ENCODE measurements at places on chromosomes 11 and 22.

- no peak for DNase-seq
- peaks cover 60% of the 10 kb centered on the region for H3K27me3 ChIP-seq
- peak within 1 kb of the TSS; percentile 49 for H3K4me3 ChIP-seq
- H3K4me1 ChIP-seq, result peaks cover 29% of the 10 kb centered on the region
- H3K36me3 ChIP-seq, result peaks cover 41% of the 10 kb centered on the region
- H3K27ac ChIP-seq, result no peak within 1 kb of the TSS
These were observed at the start of gene TMEM132A for GRCh38 chr11:60924110-60924905. Gene TMEM132A, plus strand, starts transcription at chr11:60924460. Its CDS starts 174 bp downstream, at chr11:60924634.

DNA sequence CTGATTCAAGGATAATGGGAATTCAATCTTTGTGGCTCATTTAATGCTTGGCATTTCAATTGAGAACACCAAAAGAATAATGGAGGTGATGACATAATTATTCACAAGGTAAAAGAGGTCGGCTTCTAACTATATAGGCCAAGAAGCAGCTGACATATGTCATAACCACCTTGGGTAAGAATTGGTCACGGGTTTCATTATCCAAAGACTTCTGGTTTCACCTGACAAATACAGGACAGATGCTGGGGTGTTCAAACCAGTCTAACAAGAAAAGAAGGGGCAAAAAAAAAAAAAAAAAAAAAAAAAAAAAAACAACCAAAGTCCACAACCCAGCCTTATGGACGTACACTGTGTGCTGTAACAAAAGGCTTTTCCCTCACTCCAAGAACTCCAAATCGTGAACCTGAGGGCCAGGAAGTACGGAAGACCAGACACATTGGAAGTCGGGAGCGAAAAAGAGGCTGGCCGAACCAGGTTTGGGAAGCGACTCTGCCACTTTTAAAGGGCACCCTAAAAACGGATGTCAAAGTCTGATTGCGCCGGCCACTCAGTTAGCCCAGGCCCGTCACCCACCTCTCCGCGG lies 385 bp downstream of the HARBI1 start:
- H3K27me3 ChIP-seq, result no peaks in the 10 kb centered on the region
- peaks cover 14% of the 10 kb centered on the region for H3K4me1 ChIP-seq
- peak overlapping the region; percentile 78 for H3K27ac ChIP-seq
- H3K36me3 ChIP-seq, result peaks cover 8% of the 10 kb centered on the region

GRCh38 chr11:108032800-108033199 lies 24.1 kb downstream of the CUL5 start:
- no peak overlapping the region for H3K27ac ChIP-seq
- H3K27me3 ChIP-seq, result no peaks in the 10 kb centered on the region
- H3K4me1 ChIP-seq, result no peaks in the 10 kb centered on the region
- DNase-seq, result no peak
- no peak overlapping the region for H3K4me3 ChIP-seq

GRCh38 chr11:113645593-113646349 lies 60.3 kb downstream of the TMPRSS5 start:
- no peak for DNase-seq
- H3K27ac ChIP-seq, result no peak overlapping the region
- H3K4me3 ChIP-seq, result no peak overlapping the region

DNA sequence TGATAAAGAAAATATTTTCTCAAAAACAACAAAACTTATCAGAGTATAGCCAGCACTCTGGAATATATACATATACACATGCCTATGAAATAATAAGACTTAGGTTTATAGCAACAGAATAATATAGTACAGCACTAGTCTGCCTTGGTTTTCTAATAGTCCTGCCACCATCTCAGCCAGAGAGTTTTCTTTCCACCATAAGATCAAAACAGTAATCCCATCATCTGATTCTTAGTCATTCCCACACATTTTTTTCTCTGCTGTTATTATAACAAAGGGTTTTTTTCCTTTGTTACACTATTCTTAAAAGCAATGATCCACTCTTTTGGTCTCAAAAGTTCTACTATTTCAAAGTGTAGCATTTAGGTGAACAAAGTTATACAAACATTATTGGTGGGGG lies 15.1 kb downstream of the MTMR2 start:
- H3K4me1 ChIP-seq, result no peaks in the 10 kb centered on the region
- no peak for DNase-seq
- H3K27me3 ChIP-seq, result no peaks in the 10 kb centered on the region
- H3K36me3 ChIP-seq, result no peaks in the 10 kb centered on the region

DNA sequence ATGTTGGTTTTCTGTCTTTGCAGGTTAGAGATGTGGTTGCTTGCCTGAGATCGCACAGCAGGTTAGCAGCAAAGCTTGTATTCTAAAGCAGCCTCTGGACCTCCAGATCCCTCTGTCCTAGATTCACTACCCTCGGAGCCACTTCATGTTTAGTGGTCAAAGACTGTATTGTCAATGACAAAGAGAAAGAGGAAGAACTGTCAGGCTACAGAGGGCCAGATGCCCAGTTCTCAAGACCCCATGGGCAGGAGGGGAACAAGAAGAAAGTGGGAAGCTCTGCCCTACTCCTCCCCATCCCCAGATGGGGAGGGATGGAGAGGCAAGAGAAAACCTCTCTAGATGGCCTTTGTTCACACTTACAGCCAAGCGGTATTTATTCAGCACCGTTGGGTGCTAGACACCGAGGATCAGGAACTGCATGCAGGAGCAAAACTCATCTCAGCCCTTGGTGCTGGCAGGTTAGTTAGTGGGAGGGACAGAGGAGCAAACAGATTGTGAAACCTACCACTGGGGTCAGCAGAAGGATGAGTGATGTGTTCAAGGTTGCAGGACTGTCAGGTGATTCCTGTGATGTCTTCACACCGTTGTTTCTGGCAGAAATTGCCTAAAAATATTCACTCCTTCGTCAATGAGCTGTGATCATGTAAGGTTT lies 38.3 kb upstream of the PTPRJ start:
- H3K27me3 ChIP-seq, result no peaks in the 10 kb centered on the region
- H3K4me3 ChIP-seq, result no peak overlapping the region
- DNase-seq, result no peak
- no peaks in the 10 kb centered on the region for H3K36me3 ChIP-seq
- peaks cover under 1% of the 10 kb centered on the region for H3K4me1 ChIP-seq

GRCh38 chr11:4605057-4605456 lies 3.0 kb downstream of the TRIM68 start:
- peaks cover 21% of the 10 kb centered on the region for H3K36me3 ChIP-seq
- no peak overlapping the region for H3K27ac ChIP-seq
- peaks cover 7% of the 10 kb centered on the region for H3K4me1 ChIP-seq
- DNase-seq, result no peak

DNA sequence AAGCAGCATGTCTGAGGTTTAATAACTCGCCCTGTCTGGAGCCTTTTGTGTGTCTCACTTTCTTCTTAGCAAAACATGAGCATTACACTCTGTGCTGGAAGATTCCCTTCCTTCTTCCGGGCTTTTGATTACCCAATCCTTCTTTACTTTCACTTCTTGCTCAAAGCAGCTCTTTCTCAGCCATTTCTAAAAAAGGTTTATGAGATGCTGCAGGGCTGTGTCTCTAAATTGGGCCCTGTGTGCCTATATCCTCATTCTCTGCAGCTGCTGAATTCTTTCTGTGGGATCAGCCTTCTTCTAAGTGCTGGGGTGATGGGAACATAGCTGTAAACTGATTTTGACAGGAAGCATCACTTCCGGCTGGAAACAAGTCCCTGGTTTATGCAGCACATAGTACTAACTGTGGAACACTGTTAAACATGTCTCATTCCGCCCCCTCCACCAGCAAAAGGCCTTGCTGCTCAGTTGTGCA lies 71.8 kb downstream of the PIWIL4 start:
- DNase-seq, result no peak
- peak overlapping the region; percentile 53 for H3K27ac ChIP-seq
- no peaks in the 10 kb centered on the region for H3K36me3 ChIP-seq
- peaks cover 25% of the 10 kb centered on the region for H3K4me1 ChIP-seq
- no peaks in the 10 kb centered on the region for H3K27me3 ChIP-seq

DNA sequence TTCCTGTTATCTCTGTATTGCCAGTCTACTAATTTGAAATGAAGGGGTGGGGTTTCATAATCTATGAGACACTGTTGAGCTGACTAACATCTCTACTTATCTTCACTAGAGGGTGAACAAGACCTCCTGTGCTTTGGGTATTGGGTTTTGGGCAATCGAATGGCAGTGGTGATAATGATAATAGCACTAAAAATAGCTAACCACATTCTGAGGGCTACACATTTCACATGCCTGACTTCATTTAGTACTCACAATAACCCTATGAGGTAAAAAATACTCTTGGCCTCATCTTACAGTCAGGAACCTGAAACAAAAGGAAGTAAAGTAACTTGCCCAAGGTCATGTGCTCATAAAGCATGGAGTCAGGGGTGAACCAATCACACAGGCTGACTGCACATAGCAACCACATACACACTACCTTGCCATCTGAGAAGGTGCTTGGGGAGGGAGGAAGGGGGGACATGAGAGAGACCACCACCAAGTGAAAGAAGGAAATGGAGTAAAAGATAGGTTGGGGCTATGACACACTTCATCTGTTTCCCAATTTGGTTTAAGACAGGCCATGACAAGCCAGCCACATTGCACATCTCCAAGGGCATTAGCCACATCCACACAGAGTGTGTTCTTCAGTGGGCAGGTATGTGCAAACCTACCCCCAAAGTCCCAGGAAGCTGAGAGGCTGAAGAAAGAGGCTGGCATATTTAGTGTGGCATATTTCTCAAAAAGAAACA lies 387.6 kb upstream of the DDI1 start:
- no peak overlapping the region for H3K27ac ChIP-seq
- H3K4me1 ChIP-seq, result no peaks in the 10 kb centered on the region
- no peaks in the 10 kb centered on the region for H3K36me3 ChIP-seq
- H3K27me3 ChIP-seq, result no peaks in the 10 kb centered on the region
- DNase-seq, result no peak

GRCh38 chr11:77063407-77063806 lies 3.4 kb upstream of the CAPN5 start:
- no peak overlapping the region for H3K4me3 ChIP-seq
- no peak overlapping the region for H3K27ac ChIP-seq
- DNase-seq, result no peak
- no peaks in the 10 kb centered on the region for H3K27me3 ChIP-seq

GRCh38 chr22:35915477-35916013 lies 113.1 kb downstream of the RBFOX2 start:
- H3K36me3 ChIP-seq, result no peaks in the 10 kb centered on the region
- DNase-seq, result no peak
- H3K27ac ChIP-seq, result no peak overlapping the region
- H3K4me3 ChIP-seq, result no peak overlapping the region

DNA sequence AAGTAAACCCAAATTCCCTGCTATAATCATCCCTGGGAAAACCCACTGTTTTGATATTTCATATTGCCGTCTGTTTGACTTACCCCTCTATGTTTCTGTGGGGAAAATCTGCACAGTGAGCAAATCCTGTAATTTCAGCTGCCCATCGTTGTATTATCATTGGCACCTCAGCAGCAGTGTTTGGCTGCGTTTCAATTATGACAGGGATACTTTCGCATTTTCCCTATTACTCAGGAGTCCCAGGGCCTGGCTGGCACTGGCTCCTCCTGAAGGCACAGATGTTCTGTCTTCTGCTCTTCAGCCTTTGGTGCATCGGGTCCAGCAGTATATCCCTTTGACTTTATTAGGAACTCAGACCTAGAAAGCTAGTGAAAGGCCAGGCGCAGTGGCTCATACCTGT lies 12.2 kb upstream of the MMP12 start:
- no peaks in the 10 kb centered on the region for H3K27me3 ChIP-seq
- H3K4me1 ChIP-seq, result no peaks in the 10 kb centered on the region
- H3K4me3 ChIP-seq, result no peak overlapping the region
- H3K36me3 ChIP-seq, result no peaks in the 10 kb centered on the region
- H3K27ac ChIP-seq, result no peak overlapping the region

DNA sequence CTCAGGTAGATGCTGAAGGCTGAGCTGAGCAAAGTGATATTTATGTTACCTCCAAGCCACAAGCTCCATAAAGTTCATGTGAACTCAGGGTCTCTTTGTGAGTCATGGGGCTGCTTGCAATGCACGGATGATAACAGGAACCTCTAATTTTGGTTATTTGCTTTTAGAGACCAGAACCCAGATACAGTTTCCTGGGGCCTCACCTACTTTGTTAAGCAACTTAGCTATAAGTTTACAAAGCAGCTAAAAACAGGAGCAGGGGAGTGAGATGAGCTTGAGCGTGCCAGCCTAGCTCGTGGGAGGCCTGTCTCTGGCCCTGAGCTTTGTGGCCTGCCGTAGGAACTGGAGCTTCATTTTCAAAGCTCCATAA lies 29.2 kb downstream of the SREBF2 start:
- peak overlapping the region; percentile 87 for H3K27ac ChIP-seq
- no peaks in the 10 kb centered on the region for H3K4me1 ChIP-seq
- no peaks in the 10 kb centered on the region for H3K27me3 ChIP-seq
- peaks cover 20% of the 10 kb centered on the region for H3K36me3 ChIP-seq
- H3K4me3 ChIP-seq, result no peak overlapping the region

- no peaks in the 10 kb centered on the region for H3K36me3 ChIP-seq
- no peak overlapping the region for H3K27ac ChIP-seq
- H3K4me3 ChIP-seq, result no peak overlapping the region
- H3K4me1 ChIP-seq, result no peaks in the 10 kb centered on the region
These were observed 178.2 kb upstream of the CCDC90B start for GRCh38 chr11:83464160-83464944.

- no peaks in the 10 kb centered on the region for H3K36me3 ChIP-seq
- H3K27me3 ChIP-seq, result peaks cover 8% of the 10 kb centered on the region
- no peak overlapping the region for H3K27ac ChIP-seq
- no peak for DNase-seq
- H3K4me1 ChIP-seq, result no peaks in the 10 kb centered on the region
- no peak overlapping the region for H3K4me3 ChIP-seq
These were observed 606.0 kb downstream of the BUD13 start for GRCh38 chr11:116166573-116167465.

- H3K4me1 ChIP-seq, result no peaks in the 10 kb centered on the region
- no peak for DNase-seq
- no peaks in the 10 kb centered on the region for H3K36me3 ChIP-seq
- H3K27ac ChIP-seq, result no peak overlapping the region
- no peak overlapping the region for H3K4me3 ChIP-seq
These were observed 18.3 kb downstream of the ANKK1 start for GRCh38 chr11:113405724-113406478.

DNA sequence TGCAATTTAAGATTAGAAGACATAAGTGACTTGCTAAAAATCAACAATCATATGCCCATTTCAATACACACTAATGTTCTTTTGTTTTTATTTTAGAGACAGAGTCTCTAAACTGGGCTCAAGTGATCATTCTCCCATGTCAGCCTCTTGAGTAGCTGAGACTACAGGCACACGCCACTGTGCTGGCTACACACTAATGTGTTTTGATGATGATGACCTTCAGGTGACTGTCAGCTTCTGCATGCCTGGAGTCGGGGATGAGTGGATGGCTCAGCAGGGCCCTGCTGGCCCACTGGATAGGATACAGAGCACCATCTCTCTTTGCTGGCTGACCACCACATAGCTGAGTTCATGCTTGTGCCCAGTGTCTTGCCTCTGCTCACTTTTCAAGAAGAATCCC lies 27.0 kb upstream of the POU2AF1 start:
- H3K27ac ChIP-seq, result no peak overlapping the region
- no peaks in the 10 kb centered on the region for H3K36me3 ChIP-seq
- H3K4me3 ChIP-seq, result no peak overlapping the region
- no peak for DNase-seq

DNA sequence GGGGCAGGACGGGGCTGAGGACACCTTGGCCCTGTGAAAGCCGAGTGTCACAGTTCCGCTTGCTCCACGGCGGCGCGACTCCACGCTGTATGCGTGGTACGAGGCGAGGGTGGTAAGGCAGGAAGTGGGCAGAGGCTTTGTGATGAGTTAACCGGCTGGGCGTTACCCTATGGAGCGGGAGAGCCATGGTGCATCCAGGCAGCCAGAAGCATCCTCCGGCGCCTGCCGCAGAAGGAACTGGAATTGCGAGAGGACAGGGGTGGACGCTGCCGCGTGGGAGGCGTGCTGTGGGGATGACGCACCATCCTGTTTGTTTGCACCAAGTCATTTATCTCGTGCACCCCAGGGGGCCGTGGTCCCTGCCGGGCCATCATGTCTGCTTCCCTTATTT lies 643.9 kb downstream of the BRD1 start:
- H3K4me1 ChIP-seq, result no peaks in the 10 kb centered on the region
- DNase-seq, result no peak
- no peak overlapping the region for H3K4me3 ChIP-seq
- H3K27ac ChIP-seq, result no peak overlapping the region
